ENCODE measurements at places on chromosomes 7 and 10. TPM values are rescaled to one million over a fixed set of nuclear protein-coding genes. Genes with fewer than 3 reads are reported as not detected.

Gene GPR85
- not detected for polyA plus RNA-seq

- no peaks in the 10 kb centered on the region for H3K27me3 ChIP-seq
- no peak overlapping the region for H3K4me3 ChIP-seq
- peaks cover 11% of the 10 kb centered on the region for H3K4me1 ChIP-seq
- DNase-seq = no peak
These were observed 150.3 kb upstream of the NRP1 start for GRCh38 chr10:33484787-33485186.

Gene ASB10
- polyA plus RNA-seq = not detected

DNA sequence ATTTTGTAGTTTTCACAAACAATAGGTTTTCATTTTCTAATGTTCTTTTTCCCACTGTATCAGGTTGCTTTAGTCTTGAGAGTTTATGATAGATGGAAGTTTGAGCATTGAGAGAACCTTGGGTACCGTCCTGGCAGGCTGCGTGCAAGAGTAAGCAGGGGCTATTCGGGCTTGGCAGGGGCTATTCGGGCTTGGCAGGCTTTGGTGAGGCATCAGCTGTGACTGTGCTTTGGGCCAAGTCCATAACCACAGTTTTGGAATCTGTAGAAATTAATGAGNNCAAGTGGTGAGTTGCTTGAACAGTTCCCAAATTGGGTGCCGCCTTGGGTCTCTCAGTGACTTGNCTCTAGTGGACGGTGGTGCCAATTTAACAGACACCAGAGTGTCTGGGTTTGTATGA lies 424.6 kb downstream of the PAXIP1 start:
- no peaks in the 10 kb centered on the region for H3K4me1 ChIP-seq
- no peak overlapping the region for H3K27ac ChIP-seq
- no peak for DNase-seq
- H3K27me3 ChIP-seq = peaks cover 2% of the 10 kb centered on the region

Gene C7orf57
- polyA plus RNA-seq = not detected

GRCh38 chr10:58302254-58302653 lies 32.6 kb upstream of the UBE2D1 start:
- H3K36me3 ChIP-seq = no peaks in the 10 kb centered on the region
- H3K4me1 ChIP-seq = peaks cover 5% of the 10 kb centered on the region
- H3K27ac ChIP-seq = no peak overlapping the region
- H3K27me3 ChIP-seq = peaks cover 4% of the 10 kb centered on the region
- no peak for DNase-seq

DNA sequence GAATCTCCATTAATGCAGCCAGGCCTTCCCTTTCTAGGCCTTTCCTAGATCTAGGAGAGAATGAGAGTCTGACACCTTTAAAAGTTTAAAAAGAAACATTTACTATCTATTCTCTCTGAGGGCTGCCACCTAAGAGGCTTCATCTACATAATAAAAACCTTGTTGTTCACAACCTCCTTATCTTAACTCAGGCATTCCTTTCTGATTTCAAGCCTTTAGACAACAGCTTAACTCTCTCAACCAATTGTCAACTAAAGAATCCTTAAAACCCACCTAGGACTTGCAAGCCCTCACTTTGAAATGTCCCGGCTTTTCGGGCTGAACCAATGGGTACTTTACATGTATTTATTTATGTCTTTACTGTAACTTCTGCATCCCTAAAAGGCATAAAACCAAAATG lies 64.3 kb upstream of the RET start:
- no peak overlapping the region for H3K4me3 ChIP-seq
- H3K27me3 ChIP-seq = peaks cover 4% of the 10 kb centered on the region
- H3K4me1 ChIP-seq = no peaks in the 10 kb centered on the region
- no peaks in the 10 kb centered on the region for H3K36me3 ChIP-seq
- H3K27ac ChIP-seq = no peak overlapping the region

Gene SLC39A12
- polyA plus RNA-seq = not detected

Gene PCLO
- not detected for polyA plus RNA-seq

DNA sequence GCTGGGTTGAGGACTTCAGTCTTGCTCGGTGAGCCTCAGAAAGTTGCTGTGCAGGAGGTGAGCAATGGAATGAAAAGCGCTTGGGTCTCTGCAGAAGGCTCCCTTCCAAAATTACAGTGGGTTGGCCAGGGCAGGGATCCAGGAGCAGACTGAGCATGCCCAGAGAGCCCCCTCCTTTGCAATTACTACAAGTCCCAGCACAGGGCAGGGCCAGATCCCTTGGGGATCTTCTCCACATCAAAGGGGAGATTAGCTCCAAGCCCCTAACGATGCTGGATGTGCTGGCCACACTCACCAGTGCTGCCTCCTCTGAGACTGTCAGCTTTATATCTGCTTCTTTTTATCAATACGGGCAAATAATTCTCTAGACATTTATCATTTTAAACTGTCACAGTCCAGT lies 337.5 kb downstream of the RPS24 start:
- H3K4me3 ChIP-seq = no peak overlapping the region
- peaks cover 3% of the 10 kb centered on the region for H3K27me3 ChIP-seq
- no peak for DNase-seq
- H3K27ac ChIP-seq = no peak overlapping the region

Gene OPN4
- not detected for polyA plus RNA-seq

Gene ITGB8
- not detected for polyA plus RNA-seq

- no peak for DNase-seq
- H3K4me1 ChIP-seq = peaks cover 16% of the 10 kb centered on the region
- no peak overlapping the region for H3K4me3 ChIP-seq
- H3K27ac ChIP-seq = no peak overlapping the region
- H3K36me3 ChIP-seq = peaks cover 6% of the 10 kb centered on the region
These were observed 4.7 kb upstream of the NOS3 start for GRCh38 chr7:150986099-150986512.

Gene ANXA11
- polyA plus RNA-seq = 136 TPM

Gene EIF4EBP2
- polyA plus RNA-seq = 67.6 TPM

Gene IFIT1
- polyA plus RNA-seq = 0.43 TPM

GRCh38 chr10:6312636-6313035 lies 109.9 kb downstream of the PFKFB3 start:
- no peaks in the 10 kb centered on the region for H3K4me1 ChIP-seq
- H3K27ac ChIP-seq = no peak overlapping the region
- no peak overlapping the region for H3K4me3 ChIP-seq
- H3K36me3 ChIP-seq = no peaks in the 10 kb centered on the region
- peaks cover 2% of the 10 kb centered on the region for H3K27me3 ChIP-seq
- DNase-seq = no peak

- no peak overlapping the region for H3K4me3 ChIP-seq
- H3K36me3 ChIP-seq = peaks cover 36% of the 10 kb centered on the region
- no peak for DNase-seq
- H3K27ac ChIP-seq = no peak overlapping the region
- no peaks in the 10 kb centered on the region for H3K27me3 ChIP-seq
These were observed 73.2 kb downstream of the SPDYE5 start for GRCh38 chr7:75565132-75565837.

- DNase-seq = no peak
- H3K36me3 ChIP-seq = no peaks in the 10 kb centered on the region
- peaks cover 1% of the 10 kb centered on the region for H3K4me1 ChIP-seq
- peaks cover 5% of the 10 kb centered on the region for H3K27me3 ChIP-seq
These were observed 67.9 kb downstream of the PPP1R9A start for GRCh38 chr7:94975336-94975735.

GRCh38 chr7:14294637-14295036 lies 305.2 kb upstream of the ETV1 start:
- no peak for DNase-seq
- no peaks in the 10 kb centered on the region for H3K36me3 ChIP-seq
- no peak overlapping the region for H3K27ac ChIP-seq
- no peaks in the 10 kb centered on the region for H3K4me1 ChIP-seq
- H3K27me3 ChIP-seq = no peaks in the 10 kb centered on the region
- H3K4me3 ChIP-seq = no peak overlapping the region

GRCh38 chr7:21191321-21192073 lies 236.4 kb upstream of the SP4 start:
- H3K27ac ChIP-seq = no peak overlapping the region
- H3K4me3 ChIP-seq = no peak overlapping the region
- no peaks in the 10 kb centered on the region for H3K36me3 ChIP-seq
- H3K4me1 ChIP-seq = peaks cover 5% of the 10 kb centered on the region
- peaks cover 3% of the 10 kb centered on the region for H3K27me3 ChIP-seq

- no peak overlapping the region for H3K4me3 ChIP-seq
- no peak for DNase-seq
- H3K27me3 ChIP-seq = peaks cover 2% of the 10 kb centered on the region
- H3K4me1 ChIP-seq = no peaks in the 10 kb centered on the region
These were observed 33.1 kb downstream of the HBP1 start for GRCh38 chr7:107201795-107202450.

DNA sequence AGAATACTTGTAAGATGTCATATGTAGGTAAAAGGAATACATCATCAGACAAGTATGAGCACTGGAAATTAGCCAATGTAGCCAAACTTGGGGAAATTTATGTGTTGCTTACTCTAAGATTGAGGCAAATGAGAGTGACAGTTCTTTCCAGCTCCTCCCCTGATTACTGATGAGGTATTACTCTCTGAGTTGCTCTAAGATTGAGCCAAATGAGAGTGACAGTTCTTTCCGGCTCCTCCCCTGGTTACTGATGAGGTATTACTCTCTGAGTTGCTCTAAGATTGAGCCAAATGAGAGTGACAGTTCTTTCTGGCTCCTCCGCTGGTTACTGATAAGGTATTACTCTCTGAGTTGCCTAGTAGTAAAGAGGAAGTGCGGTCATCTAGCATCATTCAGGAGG lies 435.8 kb downstream of the NRG3 start:
- no peak overlapping the region for H3K4me3 ChIP-seq
- H3K4me1 ChIP-seq = no peaks in the 10 kb centered on the region
- no peaks in the 10 kb centered on the region for H3K27me3 ChIP-seq
- DNase-seq = no peak
- no peaks in the 10 kb centered on the region for H3K36me3 ChIP-seq

Gene PIP
- polyA plus RNA-seq = not detected

- H3K27me3 ChIP-seq = no peaks in the 10 kb centered on the region
- no peak overlapping the region for H3K4me3 ChIP-seq
- no peaks in the 10 kb centered on the region for H3K4me1 ChIP-seq
- peaks cover 38% of the 10 kb centered on the region for H3K36me3 ChIP-seq
- no peak overlapping the region for H3K27ac ChIP-seq
These were observed 21.4 kb downstream of the ZKSCAN5 start for GRCh38 chr7:99525713-99526440.

DNA sequence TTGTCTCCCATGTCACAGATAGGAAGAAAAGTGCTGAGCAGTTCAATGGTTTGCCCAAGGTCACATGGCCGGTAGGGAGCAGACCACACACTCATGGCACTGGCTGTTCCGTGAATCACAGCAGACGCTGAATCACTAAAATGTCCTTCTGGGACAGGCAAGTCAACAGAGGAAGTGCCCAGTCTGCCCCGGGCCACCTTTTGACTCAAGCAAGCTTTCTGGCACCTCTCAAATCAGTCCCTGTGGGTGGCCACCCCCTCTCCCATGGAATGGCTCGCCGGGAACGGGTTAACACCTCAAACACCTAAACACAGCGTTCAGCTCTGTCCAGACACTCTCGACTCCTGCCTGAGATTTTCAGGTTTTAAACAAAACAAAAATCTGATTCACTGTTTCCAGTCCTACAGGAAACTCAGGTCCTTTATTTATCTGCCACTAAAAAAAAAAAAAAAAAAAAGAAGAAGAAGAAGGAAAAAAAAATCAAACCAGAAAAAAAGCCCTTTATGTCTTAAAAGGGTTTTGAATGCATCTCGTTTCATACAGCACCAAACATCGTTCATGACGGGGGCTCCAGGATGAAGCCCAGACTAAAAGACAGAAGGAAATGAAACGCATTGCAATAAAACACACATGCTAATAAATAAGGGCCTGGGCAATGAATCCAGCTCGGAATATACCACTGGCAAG lies 15.5 kb downstream of the CARD11 start:
- peaks cover 89% of the 10 kb centered on the region for H3K4me1 ChIP-seq
- DNase-seq = no peak
- H3K36me3 ChIP-seq = peaks cover 32% of the 10 kb centered on the region
- H3K27me3 ChIP-seq = no peaks in the 10 kb centered on the region
- H3K27ac ChIP-seq = peak overlapping the region; percentile 92
- H3K4me3 ChIP-seq = peak overlapping the region; percentile 71

DNA sequence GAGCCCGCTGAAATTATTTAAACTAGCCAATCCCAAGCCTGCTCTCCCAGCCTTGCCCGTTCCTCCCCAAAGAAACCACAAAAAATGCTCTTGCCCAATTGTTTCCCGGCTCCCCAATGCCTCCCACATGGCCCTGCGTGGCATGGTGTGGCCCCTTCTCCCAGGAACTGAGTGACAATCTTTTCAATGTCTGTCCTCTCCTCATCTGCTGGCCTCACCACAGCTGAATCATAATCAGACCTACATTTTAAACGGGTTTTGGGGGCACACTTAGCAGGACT lies 201.5 kb downstream of the PRPF18 start:
- H3K4me3 ChIP-seq = peak overlapping the region; percentile 46
- H3K27me3 ChIP-seq = peaks cover 6% of the 10 kb centered on the region
- no peaks in the 10 kb centered on the region for H3K36me3 ChIP-seq
- no peak for DNase-seq

- peaks cover 10% of the 10 kb centered on the region for H3K27me3 ChIP-seq
- H3K4me3 ChIP-seq = no peak overlapping the region
- no peaks in the 10 kb centered on the region for H3K4me1 ChIP-seq
- DNase-seq = no peak
- no peaks in the 10 kb centered on the region for H3K36me3 ChIP-seq
- H3K27ac ChIP-seq = no peak overlapping the region
These were observed 7.1 kb upstream of the CXCL12 start for GRCh38 chr10:44391981-44392380.

Gene C10orf67
- polyA plus RNA-seq = not detected

- no peak overlapping the region for H3K4me3 ChIP-seq
- no peak for DNase-seq
These were observed 75.5 kb downstream of the HTR5A start for GRCh38 chr7:155145477-155146255.

Gene CALML5
- not detected for polyA plus RNA-seq

- peaks cover 4% of the 10 kb centered on the region for H3K27me3 ChIP-seq
- H3K4me1 ChIP-seq = peaks cover 2% of the 10 kb centered on the region
- DNase-seq = no peak
- H3K4me3 ChIP-seq = no peak overlapping the region
- H3K36me3 ChIP-seq = no peaks in the 10 kb centered on the region
- H3K27ac ChIP-seq = no peak overlapping the region
These were observed 123.8 kb downstream of the DOCK1 start for GRCh38 chr10:127029061-127029460.

- H3K36me3 ChIP-seq = no peaks in the 10 kb centered on the region
- no peak for DNase-seq
- H3K4me1 ChIP-seq = no peaks in the 10 kb centered on the region
- no peak overlapping the region for H3K4me3 ChIP-seq
- H3K27ac ChIP-seq = no peak overlapping the region
These were observed 157.6 kb upstream of the LANCL2 start for GRCh38 chr7:55207436-55208125.

GRCh38 chr7:43234968-43235367 lies 122.5 kb downstream of the HECW1 start:
- no peak for DNase-seq
- H3K27ac ChIP-seq = no peak overlapping the region
- H3K27me3 ChIP-seq = peaks cover 6% of the 10 kb centered on the region
- no peaks in the 10 kb centered on the region for H3K36me3 ChIP-seq
- H3K4me3 ChIP-seq = no peak overlapping the region

Gene SHTN1
- 0.66 TPM for polyA plus RNA-seq

DNA sequence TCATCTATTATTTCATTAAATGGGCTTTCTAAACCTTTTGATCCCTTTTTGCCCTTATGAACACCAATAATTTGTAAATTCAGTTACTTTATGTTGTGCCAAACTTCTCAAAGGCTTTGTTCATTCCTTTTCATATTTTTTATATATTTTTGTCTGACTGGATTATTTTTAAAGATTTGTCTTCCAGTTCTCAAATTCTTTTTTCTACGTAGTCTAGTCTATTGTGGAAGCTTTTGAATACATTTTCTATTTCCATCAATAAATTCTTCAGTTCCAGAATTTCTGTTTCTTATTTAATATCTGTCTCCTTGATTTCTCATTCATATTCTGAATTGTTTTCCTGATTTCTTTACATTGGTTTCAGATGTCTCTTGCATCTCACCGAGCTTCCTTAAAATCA lies 108.2 kb downstream of the CTNNA3 start:
- H3K36me3 ChIP-seq = no peaks in the 10 kb centered on the region
- no peak overlapping the region for H3K4me3 ChIP-seq
- no peak for DNase-seq
- H3K27ac ChIP-seq = no peak overlapping the region
- no peaks in the 10 kb centered on the region for H3K4me1 ChIP-seq

Data from immature natural killer cell (primary cell).